SJSA1 (cell line): ENCODE measurements at places on chromosomes 12 and 14. TPM values are rescaled to one million over a fixed set of nuclear protein-coding genes. Genes with fewer than 3 reads are reported as not detected.

DNA sequence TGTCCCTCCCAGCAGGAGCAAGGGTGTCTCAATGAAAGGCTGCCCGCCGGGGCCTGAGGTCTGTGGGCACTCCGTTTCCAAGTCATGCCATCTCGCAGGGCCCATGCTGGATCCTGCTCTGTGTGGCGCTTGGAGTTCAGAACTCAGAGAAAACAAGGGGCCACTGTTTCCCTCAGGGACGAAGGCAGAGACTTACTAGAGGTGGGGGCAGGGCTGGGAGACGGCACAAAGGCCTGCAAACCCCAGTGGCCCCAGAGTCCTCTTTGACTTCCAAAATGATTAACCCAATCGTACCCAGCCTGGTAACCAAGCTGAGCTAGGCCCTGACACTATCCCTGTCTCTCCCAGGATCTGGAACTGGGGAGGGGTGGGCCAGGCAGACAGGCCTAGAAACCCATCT is 95.8 kb downstream of the ITPK1 start:
- no peak overlapping the region for H3K4me3 ChIP-seq
- no peak overlapping the region; the same call in 1 of the 2 replicates for H3K27ac ChIP-seq
- H3K36me3 ChIP-seq = peaks cover 7% of the 10 kb centered on the region; the same call in 1 of the 2 replicates
- H3K27me3 ChIP-seq = no peaks in the 10 kb centered on the region
- peaks cover 29% of the 10 kb centered on the region for H3K4me1 ChIP-seq
- no peak for DNase-seq

- no peaks in the 10 kb centered on the region for H3K27me3 ChIP-seq
- H3K36me3 ChIP-seq = no peaks in the 10 kb centered on the region; the same call in 1 of the 2 replicates
- no peak overlapping the region for H3K4me3 ChIP-seq
- peaks cover 28% of the 10 kb centered on the region for H3K4me1 ChIP-seq
- no peak for DNase-seq
Observed at GRCh38 chr14:93320489-93320888, 12.3 kb downstream of the BTBD7 start.

- H3K27me3 ChIP-seq = no peaks in the 10 kb centered on the region
- H3K27ac ChIP-seq = no peak overlapping the region
- H3K36me3 ChIP-seq = peaks cover 64% of the 10 kb centered on the region
Observed at GRCh38 chr14:21267431-21267845, 1.8 kb downstream of the HNRNPC start.

DNA sequence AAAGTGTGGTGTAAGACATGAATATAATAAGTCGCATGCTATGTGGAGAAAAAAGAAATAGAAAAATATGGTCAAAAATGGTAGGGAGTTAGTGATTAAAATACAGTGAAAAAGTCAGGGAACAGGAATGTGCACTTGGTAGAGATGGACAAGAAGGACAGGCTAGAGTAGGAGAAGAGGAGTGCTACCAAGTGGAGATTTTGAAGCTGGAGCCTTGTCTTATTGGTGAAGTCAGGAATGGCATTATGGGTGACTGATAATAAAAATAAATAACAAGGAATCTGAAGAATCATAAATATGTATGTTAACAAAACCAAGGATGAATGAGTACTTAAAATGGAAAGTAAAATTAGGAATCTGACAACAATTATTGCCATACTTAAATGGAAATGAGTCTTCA is 204.8 kb downstream of the PRKD1 start:
- H3K27ac ChIP-seq = no peak overlapping the region
- no peak for DNase-seq
- no peaks in the 10 kb centered on the region for H3K27me3 ChIP-seq
- peaks cover 7% of the 10 kb centered on the region for H3K4me1 ChIP-seq
- H3K36me3 ChIP-seq = no peaks in the 10 kb centered on the region

- no peak overlapping the region for H3K27ac ChIP-seq
- no peaks in the 10 kb centered on the region for H3K27me3 ChIP-seq
- no peaks in the 10 kb centered on the region for H3K36me3 ChIP-seq
- no peak overlapping the region for H3K4me3 ChIP-seq
Observed at GRCh38 chr14:95315156-95315555, 4.6 kb downstream of the CLMN start.

DNA sequence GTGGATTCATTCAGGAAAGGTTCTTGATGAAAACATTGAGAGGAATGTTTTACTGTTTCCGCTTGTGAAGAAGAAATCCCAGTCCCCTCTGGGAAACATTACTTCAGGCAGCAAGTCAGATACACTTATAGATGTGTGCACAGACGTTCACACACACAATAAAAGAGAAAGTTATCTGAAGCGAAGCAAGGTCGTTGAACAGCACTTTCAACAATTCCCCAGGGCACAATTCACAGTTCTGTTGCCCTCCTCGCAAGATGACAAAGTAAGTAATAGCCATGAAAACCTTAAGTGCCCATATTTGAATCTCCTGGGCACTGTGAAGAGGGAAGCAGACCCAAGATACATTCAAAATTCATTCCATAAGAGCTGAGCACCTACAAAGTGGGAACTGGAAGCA is 156.6 kb upstream of the CAND1 start:
- H3K27ac ChIP-seq = no peak overlapping the region
- H3K4me1 ChIP-seq = no peaks in the 10 kb centered on the region
- no peaks in the 10 kb centered on the region; the same call in 1 of the 2 replicates for H3K27me3 ChIP-seq
- H3K36me3 ChIP-seq = no peaks in the 10 kb centered on the region
- H3K4me3 ChIP-seq = no peak overlapping the region

Gene ZFHX2
- total RNA-seq = not detected in 2 replicates

Gene DBX2
- total RNA-seq = not detected in 2 replicates

Gene PIWIL1
- total RNA-seq = not detected in 2 replicates

Gene ART4
- total RNA-seq = 0.03 and 0.08 TPM in 2 replicates

Gene MYG1
- 40.6 and 45.1 TPM in 2 replicates for total RNA-seq
